ENCODE measurements at places on chromosomes 16 and 17.

GRCh38 chr17:69336580-69336979, 9.6 kb upstream of the ABCA5 start:
- DNase-seq, result no peak

GRCh38 chr17:51121620-51122472, 1.2 kb upstream of the SPAG9 start:
- peak; percentile 56 for DNase-seq

GRCh38 chr17:69188064-69188463, 40.6 kb downstream of the ABCA10 start:
- no peak for DNase-seq

DNA sequence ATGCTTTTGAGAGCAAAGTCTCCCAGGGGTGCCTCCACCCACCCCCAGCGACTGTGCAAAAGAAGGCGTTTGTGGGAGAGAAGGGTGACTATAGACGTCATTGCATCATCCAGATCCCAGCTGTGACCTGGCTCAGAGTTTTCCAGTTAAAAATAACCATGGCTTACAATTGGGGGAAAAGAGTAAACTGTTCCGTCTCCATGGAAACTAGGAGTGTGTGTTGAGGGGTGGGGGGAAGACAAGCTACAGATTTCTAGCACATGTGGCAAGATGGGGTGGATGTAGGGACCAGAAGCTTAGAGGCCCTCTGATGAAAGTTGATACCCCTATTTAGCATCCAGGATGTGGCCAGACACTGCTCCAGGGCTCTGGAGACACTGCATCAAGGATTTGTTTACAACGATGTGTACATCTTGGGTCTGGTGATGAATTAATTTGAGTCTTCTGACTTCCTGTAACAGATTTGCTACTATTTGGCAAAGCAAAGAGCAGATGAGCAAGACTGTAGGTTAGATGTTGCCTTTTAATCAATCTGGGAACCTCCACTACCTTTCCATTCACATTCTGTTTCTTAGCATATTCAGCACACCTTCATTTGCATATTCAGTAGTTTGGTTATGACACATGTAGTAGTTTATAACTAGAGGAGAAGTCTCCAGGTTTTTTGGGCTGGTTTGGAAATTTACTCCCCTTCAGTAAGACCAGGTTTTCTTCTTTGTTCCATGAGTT, 6.2 kb upstream of the DUSP14 start:
- DNase-seq, result no peak

GRCh38 chr17:81608082-81608481, 28.8 kb downstream of the NPLOC4 start:
- DNase-seq, result no peak

GRCh38 chr16:7405166-7405565, 72.5 kb downstream of the RBFOX1 start:
- no peak for DNase-seq

DNA sequence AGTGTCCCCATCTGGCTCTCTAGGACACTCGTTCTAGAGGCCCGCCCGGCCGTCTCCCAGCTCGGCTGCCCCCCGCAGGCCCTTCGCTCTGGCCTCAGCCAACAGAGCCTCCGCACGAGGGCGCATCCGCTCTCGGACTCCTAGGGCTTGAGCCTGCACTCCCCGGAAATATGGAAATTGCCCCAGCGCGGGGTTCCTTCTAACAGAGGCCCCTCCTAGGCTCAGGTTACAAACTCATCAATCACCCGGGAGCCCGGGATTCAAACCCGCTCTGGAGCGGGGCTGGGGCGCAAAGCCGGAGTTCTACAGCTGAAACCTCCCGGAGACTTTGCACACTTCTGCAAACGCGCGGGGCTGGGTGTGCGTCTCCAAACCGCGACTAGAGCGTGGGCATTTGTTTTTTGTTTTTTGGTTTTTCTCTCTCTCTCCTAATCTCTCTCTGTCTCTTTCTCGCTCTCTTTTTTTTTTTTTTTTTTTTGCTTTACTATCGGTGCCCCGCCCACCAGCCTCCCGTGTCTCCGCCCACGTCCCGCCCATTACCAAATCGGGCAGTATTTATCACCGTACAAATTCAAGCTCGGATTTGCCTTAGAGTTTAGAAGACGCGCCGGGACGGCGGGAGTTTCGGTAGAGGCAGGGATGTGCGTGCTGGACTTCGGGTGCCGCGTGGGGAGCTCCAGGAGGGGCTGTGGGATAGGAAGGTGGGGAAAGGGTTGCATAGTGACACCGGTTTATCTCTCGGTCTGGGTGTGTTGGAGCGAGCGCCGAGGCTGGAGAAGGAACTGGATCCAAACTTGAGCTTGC, 2.4 kb upstream of the FOXL1 start:
- no peak for DNase-seq

DNA sequence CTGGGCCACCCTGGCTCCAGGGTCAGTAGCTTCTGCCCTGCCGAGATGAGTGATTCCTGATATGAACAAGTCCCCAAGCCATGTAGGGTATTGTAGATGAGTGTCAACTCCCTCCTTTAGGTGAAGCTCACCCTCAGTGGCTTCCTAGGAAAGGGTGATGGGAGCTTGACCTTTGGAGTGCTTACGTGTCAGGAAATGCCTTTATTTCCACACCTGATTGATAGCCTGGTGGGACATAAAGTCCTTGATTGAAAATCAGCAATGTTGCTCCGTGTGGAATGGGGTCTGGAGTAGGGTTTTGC, 58.4 kb downstream of the USP43 start:
- DNase-seq, result no peak

GRCh38 chr17:46898860-46899259, 24.1 kb upstream of the GOSR2 start:
- DNase-seq, result no peak

GRCh38 chr16:11334831-11335404, 10.3 kb upstream of the RMI2 start:
- no peak for DNase-seq

- no peak for DNase-seq
Measured at GRCh38 chr17:18006495-18007239, 32.3 kb downstream of the ATPAF2 start.

GRCh38 chr17:5201011-5201410, 9.3 kb upstream of the ZNF594 start:
- DNase-seq, result no peak
